ENCODE measurements at places on chromosomes 12 and 14.

DNA sequence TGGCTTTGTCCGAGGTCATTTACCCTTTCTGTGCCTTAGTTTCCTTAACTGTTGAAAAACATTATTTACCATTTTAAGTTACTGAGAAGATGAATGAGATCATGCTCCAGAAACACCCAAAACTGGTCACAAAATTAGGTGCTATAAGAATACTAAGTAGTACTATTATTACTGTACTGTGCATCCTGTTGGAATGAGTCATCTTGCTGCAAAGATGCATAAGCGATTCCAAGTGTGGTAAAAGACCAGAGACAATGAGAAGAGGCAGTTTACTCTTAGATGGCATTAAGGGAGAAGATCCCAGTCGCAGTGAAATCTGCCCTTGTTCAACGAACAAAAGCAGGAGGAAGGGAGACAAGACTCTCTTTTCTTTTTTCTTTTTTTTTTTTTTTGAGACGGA, 4.2 kb upstream of the PLEKHA5 start:
- DNase-seq: no peak

DNA sequence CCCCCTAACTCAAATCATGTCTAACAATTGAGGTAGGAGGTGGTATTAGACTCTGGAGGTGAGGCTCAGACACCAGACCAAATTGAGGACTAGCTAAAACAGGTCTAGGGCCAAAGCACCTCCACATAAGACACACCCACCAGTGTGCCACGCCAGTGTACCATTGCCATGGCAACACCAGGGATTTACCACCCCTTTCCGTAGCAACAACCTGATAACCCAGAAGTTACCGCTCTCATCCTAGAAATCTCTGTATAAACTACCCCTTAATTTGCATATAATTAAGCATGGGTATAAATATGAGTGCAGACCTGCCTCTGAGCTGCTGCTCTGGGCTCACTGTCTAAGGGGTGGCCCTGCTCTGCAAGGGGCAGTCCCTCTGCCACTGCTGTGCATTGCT, 57.4 kb upstream of the PPP2R5C start:
- no peak for DNase-seq

- no peak for DNase-seq
These were observed 160.8 kb downstream of the UNC79 start for GRCh38 chr14:93591506-93591905.

DNA sequence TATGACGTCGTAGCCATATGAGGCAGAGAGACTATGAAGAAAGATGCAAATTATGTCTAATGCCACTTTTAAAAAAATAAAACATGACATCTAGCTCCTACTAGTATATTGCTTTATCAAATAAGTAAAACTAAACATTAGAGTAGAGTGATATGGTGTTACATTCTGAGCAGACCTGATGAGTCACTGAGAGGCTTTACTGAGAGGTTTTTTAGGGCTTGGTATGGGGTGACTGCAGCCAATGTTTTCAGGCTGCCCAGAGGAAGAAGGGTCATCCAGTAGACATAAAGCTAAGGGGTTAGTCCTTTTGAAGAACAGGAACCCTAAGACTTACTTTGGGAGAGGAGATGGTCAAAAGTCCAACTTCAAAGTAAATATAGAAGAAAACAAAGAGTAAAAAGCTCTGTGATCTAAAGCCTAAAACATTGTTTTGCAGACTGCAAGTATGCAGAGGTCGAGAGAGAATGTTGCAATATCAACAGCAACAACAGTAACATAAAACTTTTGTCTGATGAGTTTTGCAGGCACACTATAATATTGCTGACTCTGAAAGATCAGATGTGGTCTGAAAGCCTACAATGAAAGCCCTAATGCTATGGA, 774.7 kb downstream of the TMTC2 start:
- no peak for DNase-seq

- DNase-seq: no peak
These were observed 369.0 kb downstream of the ATP23 start for GRCh38 chr12:58310368-58310767.

DNA sequence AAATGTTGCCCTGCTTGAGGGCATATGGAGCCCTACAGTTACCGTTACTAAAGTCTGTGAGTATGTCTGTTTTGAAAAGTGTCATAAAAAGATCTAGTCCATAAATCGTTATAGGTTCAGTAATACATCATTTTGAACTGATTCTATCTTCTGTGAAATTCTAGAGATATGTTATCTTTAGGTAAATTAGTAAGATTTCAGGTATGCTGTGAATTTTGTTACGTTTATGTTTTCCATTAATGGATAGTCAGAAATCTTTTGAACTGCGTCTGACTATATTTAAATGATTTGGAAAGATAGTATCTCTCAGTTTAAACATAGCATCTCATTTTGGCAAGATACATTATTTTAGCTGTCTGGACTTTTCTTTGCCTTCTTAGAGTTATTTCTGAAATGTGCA, 8.3 kb downstream of the ALG10 start:
- DNase-seq: no peak

GRCh38 chr14:41490323-41490722, 116.4 kb upstream of the LRFN5 start:
- no peak for DNase-seq

- no peak for DNase-seq
These were observed 322.7 kb upstream of the RTL1 start for GRCh38 chr14:101226265-101226602.

- DNase-seq: no peak
These were observed 181.2 kb downstream of the TMTC2 start for GRCh38 chr12:82867762-82868500.

- no peak for DNase-seq
These were observed 10.5 kb downstream of the ERC1 start for GRCh38 chr12:1001507-1001906.

DNA sequence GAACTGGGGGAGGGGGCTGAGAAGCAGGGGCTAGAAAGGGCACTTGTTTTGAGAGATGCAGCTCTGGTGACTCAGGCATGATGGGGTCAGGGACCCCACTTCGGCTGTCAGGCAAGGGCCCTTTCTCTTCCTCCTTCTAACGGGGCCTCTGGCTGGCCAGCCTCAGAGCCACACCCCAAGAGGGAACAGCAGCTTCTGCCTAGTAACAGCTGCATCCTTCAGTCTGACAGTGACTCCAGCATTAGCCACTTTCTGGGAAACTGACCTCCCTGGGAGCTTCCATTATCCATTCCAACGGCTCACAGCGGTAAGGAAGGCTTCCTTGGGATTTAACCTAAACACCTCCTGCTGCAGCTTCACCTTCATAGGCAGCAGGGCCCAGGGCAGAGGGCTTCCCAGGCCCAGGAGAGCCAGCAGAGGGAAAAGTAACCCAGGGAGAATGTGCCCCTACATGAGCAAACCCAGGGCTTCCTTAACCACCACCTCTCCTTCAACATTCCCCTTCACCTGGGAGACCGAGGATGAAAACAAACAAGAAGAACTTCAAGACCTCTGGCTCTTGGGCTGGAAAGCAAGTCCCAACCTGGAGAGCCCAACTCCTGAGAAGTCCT, 2.7 kb downstream of the NCKAP5L start:
- DNase-seq: no peak

GRCh38 chr12:6080149-6081045, 44.1 kb downstream of the VWF start:
- peak; percentile 54 for DNase-seq

GRCh38 chr12:117502633-117503032, 141.2 kb upstream of the NOS1 start:
- no peak for DNase-seq

- no peak for DNase-seq
These were observed 188.5 kb upstream of the TMEM132C start for GRCh38 chr12:128078301-128078971.

GRCh38 chr12:75271576-75271975, 58.5 kb downstream of the CAPS2 start:
- no peak for DNase-seq

- no peak for DNase-seq
These were observed 106.2 kb upstream of the LGR5 start for GRCh38 chr12:71333418-71333817.

GRCh38 chr12:57621497-57622292, 10.5 kb downstream of the ARHGEF25 start:
- no peak for DNase-seq

Data from NCI-H187 treated with DMSO at 0.1 percent for 48 hours (cell line).